Right renal pelvis (tissue), 4 donors: ENCODE measurements at places on chromosomes 12 and 14. TPM values are rescaled to one million over a fixed set of nuclear protein-coding genes. Genes with fewer than 3 reads are reported as not detected.

The KIF21A gene
- polyA plus RNA-seq: 32.6 TPM

The ASCL1 gene
- 0.16 TPM for polyA plus RNA-seq

The ENDOU gene
- polyA plus RNA-seq: 0.42 TPM

The AACS gene
- 23.4 TPM for polyA plus RNA-seq

The SMARCC2 gene
- 133 TPM for polyA plus RNA-seq

The SIX4 gene
- polyA plus RNA-seq: 5.9 TPM

The LRP1-AS gene
- not detected for polyA plus RNA-seq

The PGF gene
- 12.7 TPM for polyA plus RNA-seq

The SMIM10L1 gene
- 19.6 TPM for polyA plus RNA-seq

The RAD9B gene
- polyA plus RNA-seq: 1.1 TPM

The JDP2 gene
- polyA plus RNA-seq: 22.6 TPM

The P3H3 gene
- 31.5 TPM for polyA plus RNA-seq

The KIF26A gene
- 9.6 TPM for polyA plus RNA-seq

The DBX2 gene
- 0.10 TPM for polyA plus RNA-seq

The SLC25A21 gene
- polyA plus RNA-seq: 3.2 TPM

The OR4L1 gene
- polyA plus RNA-seq: not detected

The CD27 gene
- polyA plus RNA-seq: 0.62 TPM
